Calu3 (cell line): ENCODE measurements at places on chromosomes 4 and X.

GRCh38 chrX:87409113-87409841, 108.3 kb upstream of the KLHL4 start:
- DNase-seq, result peak; percentile 22

DNA sequence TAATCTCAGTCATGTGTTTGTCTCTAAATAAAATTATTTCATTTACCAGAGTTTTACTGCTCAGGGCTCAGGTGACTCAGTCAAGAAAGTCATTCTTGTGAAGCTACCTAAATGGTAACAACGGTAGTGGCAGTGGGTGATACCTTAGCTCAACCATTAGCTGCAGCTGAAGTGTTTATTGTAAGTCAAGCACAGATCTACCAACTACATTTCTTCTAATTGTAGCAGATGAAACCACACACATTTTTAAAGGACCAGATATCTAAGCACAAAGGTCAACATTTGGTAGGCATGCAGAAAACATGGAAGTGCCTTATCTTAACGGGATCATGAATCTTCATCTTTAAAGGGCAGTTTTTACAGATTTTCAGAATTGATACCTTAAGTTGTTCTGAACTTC, 79.1 kb downstream of the FAT4 start:
- no peak for DNase-seq

DNA sequence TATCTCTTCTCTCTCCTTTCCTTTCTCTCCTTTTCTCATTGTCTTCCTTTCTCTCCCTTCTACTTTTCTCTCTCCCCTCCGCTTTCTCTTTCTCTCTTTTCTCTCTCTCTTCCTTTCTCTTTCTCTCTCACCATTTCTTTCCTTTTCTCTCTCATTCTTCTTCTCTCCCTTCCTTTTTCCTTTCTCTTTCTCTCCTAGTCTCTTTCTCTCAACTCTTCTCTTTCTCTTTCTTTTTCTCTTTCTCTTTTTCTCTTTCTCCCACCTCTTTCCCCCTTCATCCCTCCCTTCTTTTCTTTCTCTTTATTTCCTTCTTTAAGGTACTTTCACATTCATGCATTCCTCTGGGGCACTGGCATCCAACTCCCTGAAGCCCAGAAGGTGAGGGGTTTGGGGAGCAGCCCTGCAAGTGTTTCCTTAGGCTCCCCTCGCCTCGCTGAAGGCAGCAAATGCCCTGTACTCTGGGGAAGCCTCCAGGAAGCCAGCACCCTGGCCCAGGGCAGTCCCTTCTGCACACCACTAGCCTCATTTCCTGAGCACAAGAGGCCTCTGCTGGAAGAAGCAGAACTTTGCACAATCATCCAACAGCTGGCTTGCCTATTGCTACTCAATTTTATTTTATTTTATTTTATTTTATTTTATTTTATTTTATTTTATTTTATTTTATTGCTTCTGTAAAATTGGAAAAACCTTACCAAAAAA, 124.2 kb downstream of the NFKB1 start:
- peak; percentile 36 for DNase-seq

GRCh38 chrX:143854006-143854405, 29.9 kb upstream of the UBE2NL start:
- no peak for DNase-seq

DNA sequence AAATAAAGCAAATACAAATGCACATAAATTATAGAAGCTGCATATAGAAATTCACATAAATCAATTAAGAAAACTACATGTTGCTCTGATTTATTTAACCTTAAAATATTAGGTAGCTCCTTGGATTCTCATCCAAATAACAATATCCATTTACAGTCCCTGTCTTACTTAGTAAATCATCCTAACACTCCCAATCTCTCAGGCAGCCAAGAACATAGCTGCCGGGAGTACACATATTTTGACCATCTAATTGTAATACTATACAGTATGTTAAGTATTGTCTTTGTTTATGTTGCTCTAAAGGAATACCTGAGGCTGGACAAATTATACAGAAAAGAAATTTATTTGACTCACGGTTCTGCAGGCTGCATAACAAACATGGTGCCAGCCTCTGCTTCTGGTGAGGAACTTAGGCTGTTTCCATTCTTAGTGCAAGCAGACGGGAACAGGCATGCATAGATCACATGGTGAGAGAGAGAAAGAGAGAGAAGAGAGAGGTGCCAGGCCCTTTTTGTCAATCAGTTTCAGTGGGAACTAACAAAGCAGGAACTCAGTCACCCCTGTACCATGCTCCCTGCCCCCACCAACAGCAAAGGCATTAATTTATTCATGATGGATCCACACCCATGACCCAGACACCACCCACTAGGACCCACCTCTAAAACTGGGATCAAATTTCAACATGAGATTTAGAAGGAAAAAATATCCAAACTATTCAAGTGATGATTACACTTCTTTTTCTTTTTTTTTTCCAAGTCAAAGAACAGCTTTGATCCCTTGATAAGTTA, 614.8 kb upstream of the TECRL start:
- no peak for DNase-seq

- DNase-seq, result no peak
Measured at GRCh38 chr4:177283167-177283566, 26.5 kb upstream of the NEIL3 start.

DNA sequence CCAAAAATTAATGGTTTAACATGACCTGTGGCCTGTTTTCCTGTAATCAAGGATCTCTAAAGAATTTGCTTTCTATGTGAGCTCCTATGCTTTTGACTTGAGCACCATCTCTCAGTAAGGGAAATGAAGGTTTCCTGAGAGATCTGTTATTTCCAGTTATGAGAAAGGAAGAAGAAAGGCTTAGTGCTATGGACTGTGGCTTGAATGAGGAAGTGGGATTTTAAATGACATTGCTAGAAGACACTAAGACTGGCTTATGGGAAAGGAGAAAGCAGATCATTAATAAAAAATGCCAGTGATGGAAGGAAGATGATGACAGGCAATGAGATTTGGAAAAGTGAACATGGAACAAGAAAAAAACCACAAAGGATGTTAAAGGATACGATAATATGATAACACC, 285.4 kb downstream of the OPHN1 start:
- DNase-seq, result no peak

DNA sequence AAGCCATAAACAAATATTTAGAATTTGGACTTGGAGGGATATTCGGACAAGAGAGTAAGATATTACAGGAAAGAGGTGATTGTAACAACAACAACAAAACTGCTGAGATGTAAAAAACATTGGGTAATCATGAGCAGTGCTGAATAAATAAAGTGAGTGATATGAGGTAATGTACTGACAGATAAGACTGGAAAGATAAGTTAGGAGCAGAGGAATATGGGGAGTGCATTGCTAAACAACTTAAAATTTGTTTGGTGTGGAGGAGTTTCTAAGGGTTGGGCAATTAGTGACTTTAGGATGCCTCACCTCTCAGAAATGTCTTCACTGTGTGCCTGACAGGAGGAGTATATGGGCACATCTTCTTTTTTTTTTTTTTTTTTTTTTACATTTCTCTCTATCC, 637.8 kb upstream of the GRIA3 start:
- no peak for DNase-seq

DNA sequence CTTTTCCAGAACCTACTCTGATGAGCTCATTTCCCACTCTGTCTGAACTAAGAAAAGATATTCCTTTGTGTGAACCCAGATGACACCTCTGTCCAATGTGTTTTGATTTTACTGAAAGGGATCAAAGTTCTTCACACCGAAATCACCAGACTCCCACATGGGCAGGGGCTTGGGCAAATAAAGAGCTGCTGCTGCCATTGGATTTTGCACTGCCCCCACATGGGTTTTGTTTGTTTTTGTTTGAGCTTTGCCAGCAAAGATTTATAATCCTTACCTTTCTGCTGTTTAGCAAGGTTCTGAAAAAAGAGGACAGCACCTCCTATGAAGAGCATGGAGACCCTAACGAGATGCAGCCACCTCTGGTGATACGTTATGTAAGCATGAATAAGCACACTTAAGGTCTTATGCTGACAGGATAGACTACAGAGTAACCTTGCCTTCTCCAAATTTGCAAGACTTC, 44.3 kb downstream of the HSD17B13 start:
- DNase-seq, result no peak

DNA sequence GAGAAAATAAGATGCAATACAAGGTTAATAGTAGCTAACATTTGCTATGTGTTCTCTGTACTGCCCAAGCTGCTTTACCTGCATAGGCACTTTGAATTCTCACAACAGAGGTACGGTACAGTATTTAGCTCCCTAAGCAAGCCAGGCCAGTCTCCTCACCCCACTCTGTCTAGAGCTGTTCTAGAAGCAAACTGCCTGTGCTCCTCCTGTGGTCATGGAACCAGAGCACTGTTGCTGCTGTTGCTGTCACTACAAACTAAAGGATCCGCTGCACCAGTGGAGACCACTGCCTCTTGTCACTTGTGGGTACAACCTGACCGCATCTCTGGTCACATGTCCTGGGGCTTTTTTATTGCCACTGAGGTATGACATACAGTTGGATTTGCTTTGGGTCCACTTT, 19.6 kb downstream of the ZNF330 start:
- DNase-seq, result no peak

GRCh38 chrX:10169175-10169574, 12.4 kb downstream of the CLCN4 start:
- peak; percentile 26 for DNase-seq

DNA sequence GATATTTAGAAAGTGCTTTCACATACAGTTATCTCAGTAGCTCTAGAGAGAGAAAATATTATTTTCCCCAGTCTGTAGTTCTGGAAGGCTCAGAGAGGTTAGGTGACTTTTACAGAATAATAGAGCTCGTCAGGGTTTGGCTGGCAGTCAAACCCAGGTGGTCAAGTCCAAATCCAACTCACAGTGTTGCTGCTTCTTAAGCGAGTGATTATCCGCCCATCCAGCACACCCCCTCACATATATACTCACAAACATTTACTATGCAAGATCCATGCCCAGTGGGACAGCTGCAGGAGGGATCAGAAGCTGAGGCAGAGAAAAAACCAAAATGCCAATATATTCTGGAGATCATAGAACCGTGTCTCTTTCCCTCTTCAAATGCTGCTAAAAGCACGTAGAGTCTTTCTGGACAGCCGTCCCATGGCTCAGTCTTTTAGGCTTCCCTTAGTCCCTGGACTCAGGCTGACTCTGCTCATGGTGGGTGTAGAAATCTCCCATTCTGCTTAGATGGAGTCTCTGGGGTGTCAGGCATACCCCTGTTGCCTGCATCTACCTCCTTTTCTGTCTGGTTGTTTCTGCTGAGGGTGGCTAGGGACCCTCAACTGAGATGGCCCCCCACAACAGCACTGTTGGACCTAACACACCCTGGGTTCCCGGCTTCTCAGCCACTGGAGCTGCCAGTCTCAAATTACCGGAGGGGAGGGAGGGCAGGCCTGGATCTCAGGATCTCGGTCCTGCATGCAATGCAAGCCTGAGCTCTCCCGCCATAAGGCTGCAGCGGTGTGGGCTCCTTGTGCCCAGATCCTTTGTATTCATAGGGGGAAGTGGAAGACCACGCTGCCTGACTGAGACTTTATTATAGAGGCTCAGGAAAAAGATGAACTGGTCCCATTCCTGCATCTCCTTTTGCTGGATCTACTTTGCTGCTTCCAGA, at the start of gene CHRNA9:
TSS of gene CHRNA9 (plus strand) at position 743 of the 934 bp plus-strand sequence. CDS start at position 878, 135 bp downstream.
- no peak for DNase-seq

- no peak for DNase-seq
Measured at GRCh38 chrX:48937054-48937907, 18.5 kb upstream of the PIM2 start.

DNA sequence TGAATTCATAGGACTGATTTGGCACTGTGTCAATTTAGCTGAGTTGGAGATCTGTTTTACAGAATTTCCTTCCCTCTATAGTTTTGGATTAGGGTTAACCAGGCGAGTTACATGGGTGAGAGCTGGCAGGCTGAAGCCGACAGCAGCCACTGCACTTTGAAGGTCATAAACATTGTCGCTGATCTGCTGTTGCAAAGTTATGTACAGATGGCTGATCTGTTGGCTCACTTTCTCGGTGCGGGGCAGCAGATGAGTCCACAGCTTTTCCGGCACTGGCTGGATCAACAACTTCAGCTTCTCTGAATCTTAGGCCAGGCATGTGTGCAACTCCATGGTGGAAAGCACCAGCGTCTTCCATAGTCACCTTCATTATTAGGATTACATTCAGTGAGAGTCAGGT, 173.7 kb downstream of the GPAT3 start:
- no peak for DNase-seq

DNA sequence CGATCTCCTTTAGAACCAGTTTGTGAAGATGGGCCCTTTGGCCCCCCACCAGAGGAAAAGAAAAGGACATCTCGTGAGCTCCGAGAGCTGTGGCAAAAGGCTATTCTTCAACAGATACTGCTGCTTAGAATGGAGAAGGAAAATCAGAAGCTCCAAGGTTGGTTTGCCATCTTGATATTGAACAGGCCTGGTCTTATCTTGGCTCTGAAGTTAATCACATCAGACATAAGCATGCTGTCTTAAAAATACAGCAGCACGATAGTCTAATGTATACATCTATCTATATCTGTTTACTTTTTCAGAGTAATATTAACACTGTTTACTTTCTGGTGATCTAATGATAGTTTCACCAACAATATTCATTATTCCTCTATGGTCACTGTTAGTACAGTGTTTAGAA, 129.8 kb downstream of the PTTG2 start:
- no peak for DNase-seq

DNA sequence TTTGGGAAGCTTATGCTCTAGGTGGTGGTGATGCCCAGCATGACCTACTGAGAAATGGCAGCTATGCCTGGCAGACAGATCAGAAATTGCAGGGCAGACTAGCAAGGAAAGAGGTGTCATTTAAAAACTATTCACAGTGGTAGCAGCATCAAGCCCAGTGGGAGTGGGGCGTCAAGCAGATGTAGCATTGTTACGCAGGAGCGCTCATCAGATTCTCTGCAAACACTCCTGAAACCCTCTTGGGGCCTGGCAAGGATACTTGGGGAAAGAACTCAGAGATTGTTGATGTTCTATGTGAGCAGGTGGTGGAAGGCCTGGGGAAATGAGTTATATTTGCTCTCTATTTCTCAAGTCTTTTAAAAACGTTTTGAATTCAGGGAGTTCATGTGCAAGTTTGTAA, 437.6 kb downstream of the RAPGEF2 start:
- DNase-seq, result no peak

GRCh38 chr4:147160908-147161513, 215.3 kb upstream of the TTC29 start:
- peak; percentile 16 for DNase-seq

DNA sequence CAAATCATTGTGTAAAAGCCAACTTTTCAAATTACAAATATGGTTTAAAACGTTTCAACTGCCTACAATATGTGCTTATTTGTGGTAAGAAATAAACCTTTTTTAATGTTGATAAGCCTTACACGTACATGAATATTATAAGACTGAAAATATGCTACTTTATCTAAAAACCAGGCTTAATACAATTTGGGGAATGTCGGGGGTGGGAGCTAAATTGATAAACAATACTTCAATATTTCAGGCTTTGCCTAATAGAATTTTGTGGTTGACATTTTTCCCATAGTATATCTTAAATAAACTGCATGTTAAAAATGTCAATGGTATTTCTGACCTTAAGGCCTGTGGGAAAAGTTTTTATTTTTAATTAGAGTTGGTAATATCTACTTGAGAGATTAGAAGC, 69.8 kb upstream of the SLIT2 start:
- DNase-seq, result no peak

GRCh38 chr4:127141856-127142255, 490.9 kb upstream of the INTU start:
- DNase-seq, result no peak
